ENCODE measurements at places on chromosomes 13 and 19.

DNA sequence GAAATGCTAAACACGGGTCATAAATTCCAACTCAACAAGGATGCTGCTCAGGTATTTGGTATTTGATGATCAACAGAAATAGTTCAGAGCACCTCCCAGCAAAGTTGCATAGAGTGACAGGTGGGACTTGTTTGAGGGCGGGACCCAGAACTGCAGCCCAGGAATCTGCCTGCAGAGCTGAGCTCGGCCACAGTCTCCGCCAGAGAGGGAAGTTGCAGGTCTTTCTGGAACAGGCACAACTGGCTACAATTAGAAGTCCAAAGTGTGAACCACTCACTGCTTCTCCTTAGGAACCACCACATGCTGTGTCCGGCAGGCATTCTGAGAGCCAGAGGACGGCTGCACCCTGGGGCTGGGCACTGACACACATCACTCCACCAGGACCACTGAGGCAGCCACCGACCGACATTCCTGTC, 1.1 kb downstream of the SLC15A1 start:
- DNase-seq, result no peak

- DNase-seq, result no peak
These were observed 75.8 kb upstream of the FRY start for GRCh38 chr13:31955741-31956140.

- no peak for DNase-seq
These were observed 67.4 kb downstream of the CDADC1 start for GRCh38 chr13:49315036-49315565.

GRCh38 chr13:91592056-91593014, 193.9 kb downstream of the GPC5 start:
- DNase-seq, result no peak

DNA sequence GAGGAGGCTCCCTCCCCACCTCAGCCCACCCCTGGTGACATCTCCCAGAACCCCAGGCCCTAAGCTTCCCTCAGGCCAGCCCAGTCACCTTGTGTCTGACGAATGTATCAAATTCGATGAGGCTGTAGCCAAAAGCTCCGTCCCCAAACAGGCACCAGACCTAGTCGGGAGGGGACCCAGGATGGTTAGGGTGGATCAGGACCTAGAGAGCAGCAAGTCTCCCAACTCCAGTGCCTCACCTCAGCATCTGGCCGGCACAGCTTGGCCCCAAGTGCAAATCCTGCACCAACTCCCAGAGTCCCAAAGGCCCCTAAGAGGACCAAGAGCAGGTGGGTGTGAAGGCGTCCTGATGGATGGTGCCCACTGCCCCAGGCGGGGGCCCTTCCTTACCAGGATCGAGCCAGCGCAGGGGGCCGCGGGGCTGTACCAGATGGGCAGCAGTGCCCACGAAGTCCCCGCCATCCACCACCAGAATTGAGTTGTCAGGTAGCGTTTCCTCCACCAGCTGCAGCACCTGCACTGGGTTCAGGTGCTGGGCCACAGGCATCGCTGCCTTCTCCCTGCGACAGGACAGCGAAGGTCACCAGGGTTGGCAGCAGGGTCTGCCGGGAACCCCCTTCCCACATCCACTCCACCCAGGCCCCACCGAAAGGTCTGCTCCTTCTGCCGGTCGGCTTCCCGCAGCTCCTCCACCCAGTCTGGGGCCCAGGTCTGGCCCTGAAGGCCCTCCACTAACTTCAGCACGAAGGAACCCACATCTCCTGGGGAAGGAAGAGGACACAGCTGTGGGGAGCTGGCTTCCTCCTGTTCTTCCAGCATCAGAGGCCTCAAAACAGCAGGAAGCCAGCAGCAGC, 8.8 kb downstream of the SYDE1 start:
- no peak for DNase-seq
